GM23248 (cell line): ENCODE measurements at places on chromosomes 11 and 22. TPM values are rescaled to one million over a fixed set of nuclear protein-coding genes. Genes with fewer than 3 reads are reported as not detected.

- H3K4me1 ChIP-seq = no peaks in the 10 kb centered on the region
- H3K27me3 ChIP-seq = no peaks in the 10 kb centered on the region
- H3K27ac ChIP-seq = no peak overlapping the region
- DNase-seq = no peak
- H3K36me3 ChIP-seq = no peaks in the 10 kb centered on the region
Measured at GRCh38 chr11:12356944-12357655, 20.3 kb upstream of the PARVA start.

The CD3D gene
- not detected in 2 replicates for total RNA-seq

- H3K36me3 ChIP-seq = no peaks in the 10 kb centered on the region
- no peak overlapping the region for H3K4me3 ChIP-seq
- no peaks in the 10 kb centered on the region for H3K27me3 ChIP-seq
- no peak overlapping the region for H3K27ac ChIP-seq
Measured at GRCh38 chr11:92082652-92083051, 142.0 kb upstream of the FAT3 start.

- H3K36me3 ChIP-seq = no peaks in the 10 kb centered on the region
- no peak overlapping the region for H3K27ac ChIP-seq
- peaks cover 7% of the 10 kb centered on the region for H3K4me1 ChIP-seq
- no peak for DNase-seq
- no peaks in the 10 kb centered on the region for H3K27me3 ChIP-seq
Measured at GRCh38 chr11:88306785-88307184, 30.8 kb downstream of the CTSC start.

- no peak for DNase-seq
- peaks cover 7% of the 10 kb centered on the region for H3K27me3 ChIP-seq
- H3K36me3 ChIP-seq = no peaks in the 10 kb centered on the region
- no peak overlapping the region for H3K27ac ChIP-seq
Measured at GRCh38 chr11:14234446-14234845, 124.5 kb downstream of the RRAS2 start.

DNA sequence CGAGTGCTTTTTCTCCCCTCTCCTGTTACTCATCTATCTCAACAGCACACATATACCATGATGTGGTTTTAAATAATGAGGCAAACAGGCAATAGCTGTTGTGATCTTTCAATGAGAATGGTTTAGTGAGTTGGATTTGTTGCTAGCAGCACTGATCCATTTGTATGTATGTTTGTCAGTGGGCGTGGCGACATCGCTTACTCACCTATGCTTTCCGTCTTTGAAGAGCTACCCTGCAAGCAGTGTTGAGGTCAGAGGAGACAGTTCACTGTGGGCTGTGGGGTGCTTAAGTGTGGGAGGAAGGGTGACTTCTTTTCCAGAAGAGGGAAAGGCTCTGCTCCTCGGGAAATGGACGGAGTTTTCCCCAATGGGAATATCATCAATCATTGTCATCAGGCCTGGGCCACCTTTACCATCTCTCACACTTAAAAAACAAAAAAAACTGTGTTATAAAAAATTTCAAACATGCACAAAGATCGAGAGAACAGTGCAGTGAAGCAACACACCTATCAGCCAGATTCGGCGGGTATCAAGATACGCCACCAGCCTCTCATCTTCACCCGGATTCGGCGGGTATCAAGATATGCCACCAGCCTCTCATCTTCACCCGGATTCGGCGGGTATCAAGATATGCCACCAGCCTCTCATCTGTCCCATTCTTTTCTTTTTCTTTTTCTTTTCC lies 83.8 kb downstream of the TBC1D22A start:
- H3K36me3 ChIP-seq = no peaks in the 10 kb centered on the region
- peak overlapping the region; percentile 13 for H3K27ac ChIP-seq
- peak; percentile 59 for DNase-seq
- H3K4me3 ChIP-seq = peak overlapping the region; percentile 65
- peaks cover 32% of the 10 kb centered on the region for H3K4me1 ChIP-seq

DNA sequence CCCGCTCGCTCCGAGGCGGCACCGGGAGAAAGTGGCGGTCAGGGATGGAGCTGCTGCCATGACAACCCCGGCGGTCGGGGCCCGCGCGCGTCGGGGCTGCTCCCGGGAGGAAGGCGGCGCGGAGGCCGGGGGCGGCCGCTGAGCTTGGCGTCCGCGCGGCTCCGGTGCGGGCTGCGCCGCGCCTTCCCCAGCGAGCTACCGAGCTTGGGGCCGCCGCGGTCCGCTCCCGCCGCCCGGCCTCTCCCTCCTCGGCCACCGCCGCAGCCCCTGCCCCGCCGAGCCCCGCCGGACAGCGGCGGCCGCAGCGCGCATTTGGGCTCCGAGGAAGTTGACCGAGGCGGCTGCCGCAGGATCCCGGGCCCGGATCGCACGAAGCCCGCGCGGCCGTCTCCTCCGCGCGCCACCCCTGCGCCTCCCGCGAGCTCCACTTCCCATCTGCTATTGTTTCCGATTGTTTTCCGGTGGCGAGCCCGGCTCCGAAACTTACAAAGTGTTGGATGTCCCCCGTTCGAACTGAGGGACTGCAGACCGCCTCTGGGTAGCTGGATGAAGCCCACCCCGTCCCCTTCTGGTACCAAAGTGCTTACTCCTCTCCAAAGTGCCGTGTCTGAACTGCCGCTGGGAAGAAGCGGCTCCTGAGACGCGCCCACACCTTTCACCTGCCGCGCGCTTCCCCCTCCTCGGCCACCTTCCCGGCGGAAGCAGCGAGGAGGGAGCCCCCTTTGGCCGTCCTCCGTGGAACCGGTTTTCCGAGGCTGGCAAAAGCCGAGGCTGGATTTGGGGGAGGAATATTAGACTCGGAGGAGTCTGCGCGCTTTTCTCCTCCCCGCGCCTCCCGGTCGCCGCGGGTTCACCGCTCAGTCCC lies 540.3 kb downstream of the NTM start:
- peak overlapping the region; percentile 95 for H3K4me3 ChIP-seq
- H3K27me3 ChIP-seq = no peaks in the 10 kb centered on the region
- peaks cover 19% of the 10 kb centered on the region for H3K4me1 ChIP-seq
- peak overlapping the region; percentile 37 for H3K27ac ChIP-seq

The SCO2 gene
- total RNA-seq = 8.4 and 17.5 TPM in 2 replicates

GRCh38 chr11:127028648-127029047 lies 28.1 kb upstream of the KIRREL3 start:
- H3K27me3 ChIP-seq = peaks cover 14% of the 10 kb centered on the region
- H3K27ac ChIP-seq = no peak overlapping the region
- no peaks in the 10 kb centered on the region for H3K36me3 ChIP-seq

The BTBD18 gene
- not detected in 2 replicates for total RNA-seq

The FOSL1 gene
- total RNA-seq = 80.6 and 88.9 TPM in 2 replicates

GRCh38 chr11:70029115-70029860 lies 48.8 kb upstream of the ANO1 start:
- no peaks in the 10 kb centered on the region for H3K36me3 ChIP-seq
- no peak overlapping the region for H3K4me3 ChIP-seq
- no peaks in the 10 kb centered on the region for H3K4me1 ChIP-seq
- no peak for DNase-seq

DNA sequence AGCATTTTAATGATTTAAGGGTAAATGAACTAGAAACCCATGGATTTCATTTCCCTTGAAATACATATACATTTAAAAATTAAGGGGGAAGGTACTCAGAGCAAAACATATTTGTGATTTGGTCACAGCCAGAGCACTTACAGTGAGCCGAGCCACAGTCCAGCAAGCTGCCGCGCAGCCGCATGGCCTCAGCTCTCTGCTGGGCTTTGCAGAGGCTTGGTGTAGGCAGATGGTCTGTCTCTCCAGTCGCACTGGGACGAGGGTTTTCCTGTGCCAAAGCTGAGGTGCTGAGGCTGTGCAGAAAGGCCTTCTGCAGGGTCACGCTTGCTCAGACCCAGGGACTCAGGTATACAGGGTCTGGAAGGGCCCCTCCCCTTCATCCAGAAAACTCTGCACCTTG lies 367.3 kb downstream of the OPCML start:
- H3K36me3 ChIP-seq = no peaks in the 10 kb centered on the region
- no peak overlapping the region for H3K27ac ChIP-seq
- peaks cover 7% of the 10 kb centered on the region; the same call in 1 of the 2 replicates for H3K27me3 ChIP-seq
- no peak for DNase-seq
- H3K4me3 ChIP-seq = no peak overlapping the region

- H3K36me3 ChIP-seq = peaks cover 6% of the 10 kb centered on the region; the same call in 1 of the 2 replicates
- no peak overlapping the region for H3K4me3 ChIP-seq
- no peaks in the 10 kb centered on the region for H3K27me3 ChIP-seq
- no peak overlapping the region for H3K27ac ChIP-seq
- H3K4me1 ChIP-seq = no peaks in the 10 kb centered on the region
- DNase-seq = peak; percentile 73
Measured at GRCh38 chr11:113796663-113797259, 17.2 kb downstream of the CLDN25 start.

DNA sequence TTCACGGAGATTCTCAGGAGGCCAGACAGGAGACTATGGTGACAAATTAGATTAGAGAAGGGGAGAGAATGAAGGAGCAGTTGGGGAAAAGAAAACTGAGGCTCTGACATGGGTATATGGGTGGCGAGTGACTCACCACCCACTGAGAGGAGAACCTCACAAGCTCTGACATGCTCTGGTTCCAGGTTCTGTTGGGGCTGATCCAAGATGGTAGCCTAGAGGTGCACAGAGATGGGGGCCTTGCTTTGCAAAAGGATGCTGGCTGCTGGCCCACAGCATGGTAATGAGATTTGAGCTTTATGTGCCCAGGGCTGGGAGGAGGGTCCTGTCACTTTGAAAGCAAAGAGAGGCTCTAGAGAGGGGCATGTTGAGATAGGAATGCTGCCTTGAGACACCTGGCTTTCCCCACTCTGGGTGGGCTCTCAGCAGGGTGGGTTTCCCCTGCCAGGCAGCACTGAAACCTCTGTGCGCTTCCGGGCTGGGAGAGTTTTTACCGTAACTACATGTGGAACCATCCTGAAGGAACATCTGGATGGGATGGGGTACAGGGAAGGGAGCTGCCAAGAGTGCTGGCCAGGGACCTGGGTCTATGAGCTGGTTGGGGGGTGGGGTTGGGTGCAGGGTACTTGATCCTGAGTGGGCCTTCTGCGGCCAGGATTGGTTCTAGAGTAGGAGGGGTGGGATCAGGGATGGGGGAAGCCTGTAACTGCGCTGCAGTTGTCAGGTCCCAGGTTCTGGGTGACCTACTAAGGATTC lies 1.2 kb upstream of the GRK2 start:
- no peak overlapping the region for H3K27ac ChIP-seq
- no peak overlapping the region for H3K4me3 ChIP-seq

- no peak for DNase-seq
- H3K4me3 ChIP-seq = no peak overlapping the region
- H3K4me1 ChIP-seq = no peaks in the 10 kb centered on the region
- peaks cover 3% of the 10 kb centered on the region for H3K27me3 ChIP-seq
Measured at GRCh38 chr11:1734641-1735081, 15.7 kb downstream of the IFITM10 start.

The CPSF7 gene
- total RNA-seq = 27.1 and 31.2 TPM in 2 replicates

DNA sequence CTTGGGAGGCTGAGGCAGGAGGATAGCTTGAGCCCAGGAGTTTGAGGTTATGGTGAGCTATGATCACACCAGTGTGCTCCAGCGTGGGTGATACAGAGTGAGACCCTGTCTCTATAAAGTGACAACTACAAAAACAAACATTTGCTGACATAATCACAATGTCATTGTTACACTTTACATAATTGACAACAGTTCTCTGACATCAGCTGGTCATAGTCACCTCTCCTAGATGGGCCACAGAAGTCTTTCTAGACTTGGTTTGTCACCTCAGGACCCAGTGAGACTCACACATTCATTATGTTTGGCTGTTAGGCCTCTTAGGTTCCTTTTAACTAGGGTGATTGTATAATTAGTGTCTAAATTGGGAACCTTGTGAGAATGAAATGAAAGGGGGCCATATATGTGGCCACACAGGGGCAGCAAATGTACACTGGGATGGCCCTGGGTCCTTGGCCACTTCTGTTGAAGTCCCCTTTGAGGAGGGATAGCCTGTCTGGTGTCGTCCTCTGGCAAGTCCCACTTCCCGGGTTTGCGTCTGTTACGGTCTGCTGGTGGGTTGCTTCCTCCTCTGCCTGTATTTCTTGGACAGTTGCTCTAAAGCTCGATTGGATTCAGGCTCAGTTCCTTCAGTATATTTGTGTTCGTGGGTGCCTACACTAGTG lies 5.8 kb upstream of the PPIL2 start:
- H3K4me3 ChIP-seq = no peak overlapping the region
- H3K27ac ChIP-seq = no peak overlapping the region
- DNase-seq = no peak
- H3K36me3 ChIP-seq = no peaks in the 10 kb centered on the region
- H3K4me1 ChIP-seq = no peaks in the 10 kb centered on the region
- no peaks in the 10 kb centered on the region for H3K27me3 ChIP-seq

GRCh38 chr11:2724104-2724503 lies 24.3 kb upstream of the KCNQ1OT1 start:
- H3K27me3 ChIP-seq = peaks cover 17% of the 10 kb centered on the region
- no peaks in the 10 kb centered on the region for H3K36me3 ChIP-seq
- no peak overlapping the region for H3K4me3 ChIP-seq
- H3K4me1 ChIP-seq = no peaks in the 10 kb centered on the region
- DNase-seq = no peak

GRCh38 chr11:42299780-42300179 lies 840.3 kb upstream of the LRRC4C start:
- no peaks in the 10 kb centered on the region for H3K36me3 ChIP-seq
- H3K4me1 ChIP-seq = no peaks in the 10 kb centered on the region
- H3K27ac ChIP-seq = no peak overlapping the region
- H3K4me3 ChIP-seq = no peak overlapping the region
- no peaks in the 10 kb centered on the region for H3K27me3 ChIP-seq

The PKP3 gene
- 1.2 and 4.9 TPM in 2 replicates for total RNA-seq

The ELMOD1 gene
- 0.76 TPM in 1 of 2 replicates, not detected in the other for total RNA-seq

The PRMT3 gene
- 9.8 and 16.7 TPM in 2 replicates for total RNA-seq

The MS4A12 gene
- not detected in 2 replicates for total RNA-seq

The CRYBB1 gene
- not detected in 2 replicates for total RNA-seq

DNA sequence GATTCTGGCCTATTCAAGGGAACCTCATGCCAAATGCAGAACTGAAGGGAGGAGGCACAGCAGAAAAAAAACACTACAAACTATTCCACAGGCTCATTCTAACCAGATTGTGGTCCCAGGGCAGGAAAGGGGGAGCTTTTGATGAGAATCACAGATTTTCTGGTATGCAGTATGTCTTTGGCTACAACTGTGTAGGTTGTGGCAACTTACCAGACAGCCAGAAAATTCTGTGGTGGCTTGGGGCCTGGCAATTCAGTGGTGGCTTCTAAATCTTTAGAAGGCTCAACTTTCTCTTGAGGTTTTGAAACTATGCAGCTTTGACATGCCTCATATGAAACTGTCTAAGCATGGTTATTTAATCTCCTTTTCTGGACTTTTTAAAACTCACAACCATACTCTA lies 850.8 kb upstream of the CCDC90B start:
- no peaks in the 10 kb centered on the region for H3K27me3 ChIP-seq
- no peak overlapping the region for H3K27ac ChIP-seq
- H3K36me3 ChIP-seq = no peaks in the 10 kb centered on the region
- no peaks in the 10 kb centered on the region for H3K4me1 ChIP-seq

GRCh38 chr11:120108154-120108784 lies 29.6 kb downstream of the TRIM29 start:
- DNase-seq = peak; percentile 77
- H3K4me1 ChIP-seq = no peaks in the 10 kb centered on the region
- H3K36me3 ChIP-seq = no peaks in the 10 kb centered on the region
